ENCODE measurements at places on chromosomes 11 and 22.

DNA sequence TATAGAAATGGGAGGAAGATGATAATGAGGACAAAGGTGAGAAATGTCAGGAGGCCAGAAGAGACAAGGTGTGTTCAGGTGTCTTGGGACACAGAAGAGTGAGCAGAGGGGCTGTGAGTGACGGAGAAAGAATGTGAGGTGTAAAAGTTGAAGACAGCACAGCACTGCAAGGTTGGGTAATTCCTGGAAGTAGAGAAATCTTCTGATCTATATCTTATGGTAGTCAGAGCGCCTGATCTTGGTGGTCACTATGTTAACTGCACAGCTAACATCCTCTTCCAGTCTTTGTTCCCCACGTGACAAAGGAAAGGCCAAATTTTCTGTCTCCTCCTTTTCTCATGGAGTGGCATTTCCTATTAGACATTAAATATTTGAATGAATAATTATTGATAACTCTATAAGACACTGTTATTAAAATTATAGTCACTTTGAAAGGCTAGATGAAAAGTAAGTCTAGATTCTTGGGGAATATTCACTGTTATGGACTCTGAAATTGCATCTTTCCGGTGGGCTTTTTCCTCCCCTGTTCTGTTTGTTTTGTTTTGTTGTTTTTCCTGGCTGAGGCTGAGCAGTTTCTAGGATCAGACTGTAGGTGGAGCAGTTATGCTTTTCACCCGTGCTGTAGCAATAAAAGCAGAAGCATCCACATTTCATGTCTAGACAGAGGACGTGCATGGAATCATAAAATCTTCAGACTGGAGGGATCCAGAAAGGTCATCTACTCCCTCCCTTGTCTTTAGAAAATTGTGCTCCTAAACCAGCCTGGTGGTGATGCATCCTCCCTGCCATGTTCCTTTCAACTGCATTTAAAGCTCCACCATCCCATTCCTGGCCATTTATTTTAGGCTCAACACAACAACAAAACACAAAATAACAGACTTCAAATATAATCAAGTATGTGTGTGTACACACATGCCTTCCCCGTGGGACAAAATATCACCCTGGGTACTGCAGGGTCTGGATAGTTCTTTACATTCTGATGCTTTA lies 26.6 kb downstream of the SC5D start:
- DNase-seq = peak; percentile 84

DNA sequence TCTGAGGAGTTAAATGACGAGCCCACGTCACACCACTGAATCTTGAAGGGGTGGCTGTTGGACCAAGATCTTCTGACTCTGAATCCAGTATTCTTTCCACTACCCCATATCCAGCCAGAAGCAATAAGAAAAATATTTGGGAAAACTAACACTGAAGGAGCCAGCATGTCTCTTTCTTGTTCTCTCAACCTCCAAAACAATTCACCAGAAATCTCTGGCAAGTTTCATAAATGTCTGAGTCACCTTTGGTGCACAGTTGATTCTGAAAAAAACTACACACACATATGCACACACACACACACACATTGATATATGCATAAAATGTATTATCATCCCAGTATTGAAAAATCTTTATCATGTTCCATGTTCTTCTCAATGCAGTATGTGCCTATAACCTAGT lies 104.3 kb upstream of the BLID start:
- no peak for DNase-seq

DNA sequence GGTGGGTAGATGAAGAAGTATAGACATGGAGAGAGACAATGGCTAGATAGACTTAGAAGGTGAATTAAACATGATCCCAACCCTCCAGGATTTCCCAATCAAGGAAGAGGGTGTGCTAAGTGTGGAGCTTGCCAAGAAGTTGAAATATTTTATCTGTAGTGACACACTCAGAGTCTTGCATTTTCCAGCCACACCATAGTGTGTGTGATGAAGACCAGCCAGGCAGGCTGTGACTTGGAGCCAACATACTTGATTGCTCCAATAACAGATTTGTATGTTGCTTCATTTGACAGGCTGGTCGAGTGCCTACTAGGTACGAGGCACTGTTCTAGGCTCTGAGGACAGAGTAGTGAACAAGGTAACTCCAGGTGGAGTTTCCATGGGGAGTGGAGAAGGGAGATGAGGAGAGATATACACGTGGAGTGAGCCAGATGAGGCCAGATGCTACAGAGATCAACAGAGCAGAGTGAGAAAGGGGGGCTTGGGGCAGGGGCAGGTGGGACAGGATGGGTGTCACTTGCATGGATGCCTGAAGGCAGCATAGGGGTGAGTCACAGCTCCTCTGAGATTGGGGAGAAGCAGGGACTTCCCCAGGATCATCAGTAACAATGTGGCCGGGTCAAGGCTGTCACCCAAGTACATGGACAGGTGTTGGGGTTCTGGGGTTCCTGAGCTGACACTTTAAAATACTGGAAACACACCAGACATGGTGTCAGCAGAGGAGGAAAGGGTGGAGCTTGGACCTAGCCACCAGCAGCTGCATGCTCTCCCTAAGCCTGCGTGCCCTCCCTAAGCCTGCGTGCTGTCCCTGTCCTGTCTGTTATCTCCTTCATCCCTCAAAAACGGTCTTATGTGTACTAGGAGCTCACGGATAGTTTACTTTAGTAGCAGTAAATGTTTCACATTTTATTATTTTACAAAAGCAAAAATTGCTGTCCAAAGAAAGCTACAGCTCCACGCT lies 23.6 kb downstream of the PDGFB start:
- no peak for DNase-seq

GRCh38 chr11:15159085-15159484 lies 44.4 kb downstream of the INSC start:
- peak; percentile 12 for DNase-seq

GRCh38 chr11:37107831-37108230 lies 509.8 kb upstream of the RAG2 start:
- no peak for DNase-seq

GRCh38 chr22:30695351-30695851 lies 727 bp downstream of the OSBP2 start:
- DNase-seq = no peak

- no peak for DNase-seq
Measured at GRCh38 chr11:117837791-117838190, 13.2 kb upstream of the FXYD2 start.

GRCh38 chr22:46596819-46597218 lies 23.4 kb upstream of the GRAMD4 start:
- no peak for DNase-seq

DNA sequence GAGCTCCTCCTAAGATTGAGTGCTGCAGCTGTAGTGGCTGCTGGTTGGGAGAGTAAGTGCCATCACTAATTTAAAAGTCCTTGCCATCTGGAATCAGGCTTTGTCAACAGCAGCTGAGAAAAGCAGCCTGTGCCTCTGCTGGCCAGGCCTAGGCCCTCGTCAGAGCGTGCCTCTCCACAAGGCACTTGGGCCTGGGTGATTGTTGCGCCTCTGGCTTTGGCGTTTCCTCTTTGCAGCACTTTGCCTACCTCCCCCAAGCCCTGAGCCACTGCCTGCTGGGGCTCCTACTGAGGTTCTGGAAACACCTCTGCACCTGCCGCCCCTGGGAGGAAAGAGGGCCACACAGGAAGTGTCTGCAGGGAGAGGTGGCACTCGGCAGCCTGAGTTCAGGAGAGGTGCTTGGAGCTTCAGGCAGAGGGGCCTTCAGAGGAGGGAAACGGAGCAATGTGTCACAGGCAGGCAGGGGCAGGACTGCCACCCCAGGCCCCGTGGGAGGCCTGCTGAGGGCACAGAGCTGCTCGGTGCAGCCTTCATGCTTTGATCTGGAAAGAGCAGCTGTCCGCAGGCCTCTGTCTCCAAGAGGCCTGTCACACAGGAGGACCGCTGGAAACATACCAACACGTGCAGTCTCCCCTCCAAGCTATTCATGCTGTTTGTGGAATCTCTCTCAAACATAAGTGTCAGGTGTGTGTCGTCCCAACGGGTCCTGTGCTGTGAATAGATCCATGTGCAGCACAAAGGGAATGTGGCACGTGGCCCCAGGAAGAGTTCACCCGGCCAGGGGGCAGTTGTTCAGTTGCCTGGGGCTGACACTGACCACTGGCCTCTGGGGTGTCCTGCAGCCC lies 61.5 kb upstream of the EMID1 start:
- peak; percentile 15 for DNase-seq

- no peak for DNase-seq
Measured at GRCh38 chr22:48705917-48706605, 1121.6 kb downstream of the BRD1 start.

- no peak for DNase-seq
Measured at GRCh38 chr11:73155102-73155501, 13.0 kb upstream of the FCHSD2 start.

GRCh38 chr11:23586173-23586572 lies 725.9 kb upstream of the CCDC179 start:
- no peak for DNase-seq

DNA sequence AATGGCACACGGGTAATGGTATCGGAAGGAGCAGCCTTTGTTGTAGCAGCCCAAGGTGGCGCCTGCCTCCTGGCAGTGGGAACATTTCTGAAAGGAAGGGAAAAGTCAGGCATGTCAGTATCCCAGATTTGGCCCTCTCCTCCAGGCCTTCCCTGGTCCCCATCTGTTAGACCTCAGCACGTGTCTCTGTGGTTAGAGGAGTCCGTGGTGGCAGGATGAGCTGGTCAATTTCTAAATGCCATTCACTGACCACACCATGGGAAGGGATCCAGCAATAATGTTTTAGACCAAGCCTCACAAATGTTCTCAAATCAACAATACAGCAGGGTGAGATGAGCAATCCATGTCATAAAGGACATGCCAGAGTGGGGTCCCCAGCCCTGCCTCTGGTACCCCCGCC lies 49.0 kb upstream of the CYP2D6 start:
- no peak for DNase-seq

DNA sequence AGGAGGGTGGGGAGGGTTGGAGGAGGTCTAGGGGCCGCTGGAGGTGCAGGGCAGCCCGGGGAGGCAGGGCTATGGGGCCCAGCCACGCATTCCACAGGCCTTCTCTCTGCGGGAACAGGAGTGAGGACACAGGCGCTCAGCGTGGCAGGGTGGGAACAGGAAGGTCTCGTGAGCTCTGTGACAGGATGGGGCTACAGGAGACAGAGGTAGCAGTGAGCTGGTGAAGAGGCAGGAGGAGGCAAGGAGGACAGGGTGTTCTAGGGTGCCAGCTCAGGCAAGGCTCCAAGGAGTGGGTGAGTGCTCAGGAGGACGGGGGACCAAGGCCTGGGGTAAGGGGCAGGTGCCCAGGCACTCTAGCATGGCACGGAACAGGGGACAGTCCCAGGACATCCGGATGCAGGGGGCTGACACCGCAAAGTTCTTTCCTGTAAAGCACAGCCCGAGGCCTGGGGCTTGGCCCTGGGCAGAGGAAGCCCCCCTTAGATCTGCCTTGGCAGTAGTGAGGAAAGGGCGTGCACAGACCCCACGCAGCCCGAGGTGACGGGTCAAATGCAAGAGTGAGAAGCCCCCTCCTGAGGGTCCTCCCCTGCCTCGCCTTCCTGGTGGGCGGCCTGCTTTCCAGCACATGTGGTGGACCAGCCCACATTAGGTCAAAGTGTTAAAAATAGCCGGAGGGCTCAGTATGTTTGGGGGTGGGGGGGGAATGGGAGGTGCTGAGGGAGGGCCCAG lies 4.7 kb upstream of the NEAT1 start:
- peak; percentile 46 for DNase-seq

- no peak for DNase-seq
Measured at GRCh38 chr11:130477586-130478203, 29.2 kb downstream of the ADAMTS15 start.

GRCh38 chr11:63274776-63275175 lies 31.4 kb upstream of the SLC22A25 start:
- DNase-seq = no peak

GRCh38 chr11:110715541-110715940 lies 3.3 kb upstream of the ARHGAP20 start:
- DNase-seq = no peak

DNA sequence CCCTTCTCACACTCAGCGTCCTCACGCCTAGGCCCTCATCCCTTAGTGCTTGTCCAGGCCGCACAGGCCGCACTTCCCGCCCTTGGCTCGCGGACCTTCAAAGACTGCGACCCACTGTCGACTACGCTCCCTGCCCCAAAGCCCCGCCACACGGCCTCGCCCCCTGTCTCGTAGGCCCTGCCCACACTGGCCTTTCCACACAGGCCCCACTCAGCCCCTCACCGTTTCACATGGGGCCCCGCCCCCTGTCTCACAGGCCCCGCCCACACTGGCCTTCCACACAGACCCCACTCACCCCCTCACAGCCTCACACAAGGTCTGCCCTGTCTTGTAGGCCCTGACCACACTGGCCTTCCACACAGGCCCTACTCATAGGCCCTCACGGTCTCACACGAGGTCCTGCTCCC lies 11.0 kb downstream of the NRXN2 start:
- no peak for DNase-seq

GRCh38 chr11:280706-281485 lies 2.7 kb downstream of the NLRP6 start:
- DNase-seq = peak; percentile 39

DNA sequence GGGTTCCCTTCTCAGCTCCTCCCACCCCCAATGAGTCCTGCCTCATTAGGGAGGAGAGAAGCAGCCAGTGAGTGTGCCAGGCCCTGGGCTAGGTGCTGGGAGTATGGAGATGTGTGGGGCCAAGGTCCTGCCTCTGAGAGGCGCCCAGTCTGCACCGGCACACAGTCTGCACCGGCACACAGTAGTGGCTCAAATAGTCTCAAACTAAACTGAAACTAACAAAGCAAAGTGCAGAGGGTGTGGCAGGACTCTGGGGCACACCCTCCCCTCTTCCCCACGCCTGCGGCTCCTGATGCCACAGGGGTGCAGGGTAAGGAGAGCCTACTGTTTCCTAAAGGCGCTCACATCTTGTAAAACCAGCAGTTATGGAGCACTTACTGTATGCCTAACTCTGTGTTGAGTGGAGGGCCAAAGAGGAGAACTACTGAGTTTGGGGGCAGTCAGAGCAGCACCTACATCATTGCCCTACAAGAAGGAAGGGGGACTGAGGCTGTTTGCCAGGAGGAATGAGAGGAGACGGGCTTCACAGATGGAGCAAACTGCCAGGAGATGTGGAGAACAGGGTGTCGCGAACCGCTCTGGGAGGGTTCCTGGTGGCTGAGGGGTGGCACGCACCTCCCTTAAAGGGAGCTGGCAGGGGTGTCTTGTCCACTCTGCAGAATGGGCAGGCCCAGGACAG lies 939 bp upstream of the SH3BP1 start:
- DNase-seq = no peak

- no peak for DNase-seq
Measured at GRCh38 chr11:30545507-30545906, 40.6 kb downstream of the MPPED2 start.

DNA sequence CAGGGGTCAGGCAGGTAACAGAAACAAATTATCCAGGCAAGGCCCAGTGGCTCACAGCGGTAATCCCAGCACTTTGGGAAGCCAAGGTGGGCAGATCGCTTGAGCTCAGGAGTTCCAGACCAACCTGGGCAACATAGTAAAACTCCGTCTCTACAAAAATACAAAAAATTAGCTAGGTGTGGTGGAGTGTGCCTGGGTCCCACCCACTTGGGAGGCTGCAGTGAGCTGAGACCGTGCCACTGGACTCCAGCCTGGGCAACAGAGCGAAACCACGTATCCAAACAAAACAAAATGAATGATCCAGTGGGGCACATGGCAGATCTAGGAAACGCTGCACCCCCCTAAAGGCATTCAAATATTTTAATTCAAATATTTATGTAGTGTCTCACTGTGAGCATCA lies 9.9 kb downstream of the NUMA1 start:
- DNase-seq = no peak

Measured in KBM-7 (cell line).